MM.1S (cell line): ENCODE measurements at places on chromosomes 1 and 21.

- H3K27ac ChIP-seq = no peak overlapping the region
- no peak for DNase-seq
- H3K36me3 ChIP-seq = no peaks in the 10 kb centered on the region
- no peak overlapping the region for H3K4me3 ChIP-seq
- no peaks in the 10 kb centered on the region for H3K27me3 ChIP-seq
These were observed 81.6 kb upstream of the IVNS1ABP start for GRCh38 chr1:185398599-185398998.

GRCh38 chr1:220375715-220376114, 103.5 kb upstream of the RAB3GAP2 start:
- H3K36me3 ChIP-seq = no peaks in the 10 kb centered on the region
- DNase-seq = no peak
- H3K27me3 ChIP-seq = no peaks in the 10 kb centered on the region
- no peak overlapping the region for H3K4me3 ChIP-seq

GRCh38 chr1:196667131-196667530, 15.3 kb downstream of the CFH start:
- H3K27me3 ChIP-seq = no peaks in the 10 kb centered on the region
- DNase-seq = no peak
- H3K27ac ChIP-seq = no peak overlapping the region
- no peaks in the 10 kb centered on the region for H3K4me1 ChIP-seq

DNA sequence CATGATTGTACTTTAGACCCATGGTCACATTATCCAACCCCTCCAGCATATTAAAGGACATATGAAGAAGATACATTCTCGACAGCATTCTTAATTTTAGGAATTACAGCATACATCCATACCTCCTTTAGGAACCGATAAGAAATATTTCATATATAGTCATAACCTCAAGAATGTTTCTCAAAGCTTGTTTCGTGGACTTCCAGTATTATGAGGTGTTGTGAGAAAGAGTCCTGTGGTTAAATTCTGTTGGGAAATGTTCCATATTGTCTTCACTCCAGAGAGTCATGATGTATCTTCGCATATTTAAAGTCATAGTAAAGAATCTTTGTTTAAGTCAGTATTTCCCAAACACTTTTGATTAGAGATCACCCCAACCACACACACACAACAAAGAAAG, 321.0 kb upstream of the SNX7 start:
- H3K27me3 ChIP-seq = no peaks in the 10 kb centered on the region
- H3K36me3 ChIP-seq = no peaks in the 10 kb centered on the region
- DNase-seq = no peak
- no peak overlapping the region for H3K27ac ChIP-seq

- no peaks in the 10 kb centered on the region for H3K36me3 ChIP-seq
- H3K4me1 ChIP-seq = no peaks in the 10 kb centered on the region
- H3K27me3 ChIP-seq = no peaks in the 10 kb centered on the region
- no peak overlapping the region for H3K4me3 ChIP-seq
- DNase-seq = no peak
These were observed 79.2 kb downstream of the PRRX1 start for GRCh38 chr1:170743083-170743482.

DNA sequence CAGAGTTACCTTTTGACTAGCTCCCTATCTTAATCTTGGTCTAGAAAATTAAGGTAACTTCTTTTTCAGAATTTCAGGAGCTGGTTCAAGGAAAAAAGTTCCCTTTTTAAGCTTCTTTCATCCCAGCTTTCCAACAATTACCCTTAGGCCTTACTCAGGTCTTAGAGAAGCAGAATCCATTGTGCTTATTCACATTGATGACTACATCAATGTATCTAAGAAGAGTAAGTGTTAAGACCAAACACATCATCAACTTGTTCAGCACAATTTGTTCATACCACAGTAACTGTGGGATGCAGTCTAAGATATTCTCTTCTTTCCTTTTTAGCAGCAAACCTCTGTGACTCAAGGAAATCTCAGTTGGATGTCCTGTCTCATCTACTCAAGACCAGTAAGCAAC, 4.1 kb downstream of the MRPL9 start:
- no peaks in the 10 kb centered on the region for H3K27me3 ChIP-seq
- no peak for DNase-seq
- H3K36me3 ChIP-seq = no peaks in the 10 kb centered on the region; the same call in 1 of the 2 replicates
- no peak overlapping the region for H3K27ac ChIP-seq
- peaks cover 12% of the 10 kb centered on the region for H3K4me1 ChIP-seq

DNA sequence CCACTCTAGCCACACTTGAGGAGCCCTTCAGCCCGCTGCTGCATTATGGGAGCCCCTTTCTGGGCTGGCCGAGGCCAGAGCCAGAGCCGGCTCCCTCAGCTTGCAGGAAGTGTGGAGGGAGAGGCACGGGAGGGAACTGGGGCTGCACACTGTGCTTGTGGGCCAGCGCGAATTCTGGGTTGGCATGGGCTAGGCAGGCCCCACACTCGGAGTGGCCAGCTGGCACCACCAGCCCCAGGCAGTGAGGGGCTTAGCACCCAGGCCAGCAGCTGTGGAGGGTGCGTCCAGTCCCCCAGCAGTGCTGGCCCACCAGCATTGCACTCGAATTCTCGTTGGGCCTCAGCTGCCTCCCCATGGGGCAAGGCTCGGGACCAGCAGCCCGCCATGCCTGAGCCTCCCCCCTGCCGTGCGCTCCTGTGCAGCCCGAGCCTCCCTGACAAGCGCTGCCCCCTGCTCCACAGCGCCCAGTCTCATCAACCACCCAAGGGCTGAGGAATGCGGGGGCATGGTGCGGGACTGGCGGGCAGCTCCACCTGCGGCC, 785.9 kb upstream of the TPTE start:
- H3K27ac ChIP-seq = no peak overlapping the region
- no peak overlapping the region for H3K4me3 ChIP-seq
- DNase-seq = no peak
- no peaks in the 10 kb centered on the region for H3K27me3 ChIP-seq
- no peaks in the 10 kb centered on the region for H3K36me3 ChIP-seq

DNA sequence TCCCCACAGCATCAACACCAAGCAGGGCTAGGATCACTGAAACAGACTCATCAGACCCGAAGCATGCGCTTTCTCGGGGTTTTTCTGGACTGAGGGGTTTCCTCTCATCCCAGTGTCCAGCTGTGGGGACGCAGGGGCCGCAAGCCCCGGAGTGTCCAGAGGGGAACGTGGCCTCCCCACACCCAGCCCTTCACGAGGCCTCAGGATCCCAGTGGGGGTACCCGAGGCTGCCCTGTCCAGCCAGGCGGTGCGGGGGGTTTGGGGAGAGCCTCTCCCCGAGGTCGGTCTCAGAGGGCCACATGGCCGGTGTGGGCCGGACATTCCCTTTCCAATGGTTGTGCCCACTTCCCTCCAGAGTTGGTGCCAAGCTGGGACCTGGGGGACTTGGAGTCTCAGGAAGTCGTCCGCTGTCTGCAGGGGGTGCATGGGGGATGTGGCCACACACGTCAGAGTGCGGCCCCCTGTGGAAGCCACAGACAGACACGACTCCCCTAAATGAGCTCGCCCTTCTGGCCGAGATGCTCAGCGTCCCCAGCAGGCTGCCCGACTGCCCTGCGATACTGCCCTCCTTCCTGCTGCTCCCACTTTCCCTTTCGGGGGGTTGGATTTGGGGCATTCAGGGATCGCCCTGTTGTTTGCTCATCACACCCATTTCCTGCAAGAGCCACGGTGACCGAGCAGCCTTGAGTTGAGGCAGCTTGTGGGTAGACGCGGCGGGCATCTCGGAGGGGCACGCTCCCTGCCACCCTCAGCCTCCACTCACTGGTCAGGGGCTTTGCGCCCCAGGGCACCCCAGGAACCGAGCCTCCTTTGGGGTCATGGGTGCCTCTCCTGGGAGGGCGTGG, 4.1 kb downstream of the COL6A1 start:
- no peak for DNase-seq
- peaks cover 71% of the 10 kb centered on the region for H3K27me3 ChIP-seq
- H3K4me1 ChIP-seq = no peaks in the 10 kb centered on the region
- no peaks in the 10 kb centered on the region for H3K36me3 ChIP-seq
- H3K27ac ChIP-seq = no peak overlapping the region
- no peak overlapping the region for H3K4me3 ChIP-seq

DNA sequence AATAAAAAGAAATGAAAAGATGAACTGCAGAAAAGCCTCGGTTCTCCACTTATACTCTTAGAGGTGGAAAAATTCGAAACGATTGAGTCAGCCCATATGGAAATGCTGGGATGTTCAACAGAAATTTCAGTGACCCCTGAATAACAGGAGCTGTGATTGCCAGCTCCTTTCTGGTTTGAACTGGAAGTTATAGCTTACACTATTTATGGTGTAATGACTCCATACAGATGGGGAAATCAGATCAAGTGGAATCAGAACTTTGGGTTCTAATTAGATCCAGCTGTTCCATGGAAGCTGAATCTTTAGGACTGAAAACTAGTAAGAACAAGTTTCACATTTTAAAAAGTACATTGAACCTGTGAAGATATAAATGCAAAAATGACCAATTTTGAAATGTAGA, 569.3 kb upstream of the ZRANB2 start:
- no peak for DNase-seq
- H3K4me1 ChIP-seq = peaks cover 44% of the 10 kb centered on the region
- H3K27ac ChIP-seq = no peak overlapping the region
- H3K4me3 ChIP-seq = no peak overlapping the region
- no peaks in the 10 kb centered on the region for H3K36me3 ChIP-seq
- no peaks in the 10 kb centered on the region for H3K27me3 ChIP-seq

DNA sequence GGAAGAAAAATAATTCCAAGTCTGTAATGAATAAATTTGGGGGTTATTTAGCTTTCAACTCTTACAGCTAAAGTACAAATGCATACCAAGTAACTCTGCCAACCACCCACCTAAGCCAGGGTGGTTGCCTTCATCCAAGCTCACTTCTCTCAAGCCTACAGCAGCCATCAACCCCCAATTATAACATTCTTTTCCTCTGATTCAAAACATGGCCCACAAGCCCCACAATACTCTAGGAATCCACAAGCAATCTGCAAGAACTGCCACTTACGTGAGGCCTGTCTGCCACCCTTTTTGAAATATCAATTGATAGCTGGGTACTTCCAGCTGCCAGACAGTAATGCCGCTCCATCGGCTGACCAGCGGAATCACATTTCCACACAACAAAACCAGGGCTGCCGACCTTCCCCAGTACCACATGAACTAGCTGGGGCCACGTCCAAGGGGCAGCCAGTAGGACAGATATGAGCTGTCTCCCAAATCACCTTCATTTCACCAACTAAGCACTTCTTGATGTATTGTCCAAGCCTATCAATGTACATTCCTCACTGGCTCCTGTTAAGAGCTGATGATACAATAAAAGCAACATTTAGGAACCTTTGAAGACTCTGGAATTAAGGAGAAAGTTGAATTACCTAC, 3.2 kb downstream of the LBR start:
- H3K4me1 ChIP-seq = peaks cover 27% of the 10 kb centered on the region
- H3K27ac ChIP-seq = no peak overlapping the region
- peaks cover 10% of the 10 kb centered on the region; the same call in 1 of the 2 replicates for H3K36me3 ChIP-seq
- no peaks in the 10 kb centered on the region for H3K27me3 ChIP-seq
- DNase-seq = no peak
- no peak overlapping the region for H3K4me3 ChIP-seq

GRCh38 chr1:41023279-41023990, 1.9 kb upstream of the SLFNL1 start:
- no peaks in the 10 kb centered on the region for H3K36me3 ChIP-seq
- no peak overlapping the region for H3K4me3 ChIP-seq
- no peak overlapping the region for H3K27ac ChIP-seq
- no peak for DNase-seq

DNA sequence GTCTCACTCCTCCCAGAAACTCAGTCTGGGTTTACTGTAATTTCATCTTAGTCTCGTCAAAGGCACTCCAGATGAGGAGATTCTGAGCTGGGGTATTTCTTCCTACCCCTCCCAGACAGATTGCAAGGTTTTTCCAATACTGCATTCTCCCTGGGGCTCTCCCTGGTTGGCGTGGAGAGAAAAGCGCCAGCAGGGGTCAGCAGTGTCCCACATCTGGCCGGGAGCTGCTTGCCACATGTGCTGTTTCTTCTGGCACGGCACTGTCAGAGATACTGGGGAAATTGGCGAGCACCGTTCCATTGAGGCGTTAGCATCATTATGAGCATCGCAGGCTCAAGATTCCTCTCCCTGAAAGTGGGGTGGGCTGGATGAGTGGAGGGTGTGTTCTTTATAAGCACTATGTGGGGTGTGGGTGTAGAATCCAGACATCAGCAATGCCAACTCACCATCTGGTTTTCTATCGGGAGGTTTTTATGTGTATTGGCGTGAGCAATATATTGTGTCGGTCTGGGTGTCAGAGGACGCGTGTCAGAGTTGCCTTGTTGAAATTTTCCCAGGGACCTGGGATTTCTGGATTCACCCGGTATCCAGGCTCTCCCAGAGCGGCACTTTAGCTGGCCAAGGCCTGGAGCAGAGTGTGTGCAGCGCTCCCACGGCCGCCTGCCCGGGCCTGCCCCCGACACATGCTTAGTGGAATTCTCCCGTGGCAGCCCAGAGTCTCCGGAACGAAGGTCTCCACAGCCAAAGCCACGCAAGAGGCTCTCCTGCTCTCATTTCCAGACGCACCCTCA, 8.0 kb upstream of the NAV1 start:
- H3K36me3 ChIP-seq = no peaks in the 10 kb centered on the region
- no peak overlapping the region for H3K27ac ChIP-seq
- DNase-seq = peak; percentile 56
- H3K4me1 ChIP-seq = no peaks in the 10 kb centered on the region
- no peaks in the 10 kb centered on the region for H3K27me3 ChIP-seq

DNA sequence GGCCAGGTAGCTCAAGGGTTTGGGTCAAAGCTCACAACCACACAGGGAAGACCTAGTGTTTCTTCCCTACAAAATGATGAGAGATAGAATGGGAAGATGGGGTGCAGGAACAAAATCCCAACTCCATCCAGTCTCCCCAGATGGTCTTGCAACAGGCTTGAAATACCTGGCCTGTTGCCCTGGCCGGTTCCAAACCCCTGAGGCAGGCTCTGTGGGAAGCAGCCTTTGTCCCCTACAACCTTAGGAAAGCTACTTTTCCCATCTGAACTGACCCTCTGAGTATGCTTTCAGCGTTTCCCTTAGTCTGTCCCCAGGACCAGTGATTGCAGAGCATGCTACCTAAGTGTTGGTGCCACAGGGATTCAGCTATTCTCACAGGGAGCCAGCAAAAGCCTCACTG, 104.0 kb downstream of the GDAP2 start:
- H3K4me1 ChIP-seq = no peaks in the 10 kb centered on the region
- H3K27ac ChIP-seq = no peak overlapping the region
- no peak overlapping the region for H3K4me3 ChIP-seq
- H3K27me3 ChIP-seq = no peaks in the 10 kb centered on the region

DNA sequence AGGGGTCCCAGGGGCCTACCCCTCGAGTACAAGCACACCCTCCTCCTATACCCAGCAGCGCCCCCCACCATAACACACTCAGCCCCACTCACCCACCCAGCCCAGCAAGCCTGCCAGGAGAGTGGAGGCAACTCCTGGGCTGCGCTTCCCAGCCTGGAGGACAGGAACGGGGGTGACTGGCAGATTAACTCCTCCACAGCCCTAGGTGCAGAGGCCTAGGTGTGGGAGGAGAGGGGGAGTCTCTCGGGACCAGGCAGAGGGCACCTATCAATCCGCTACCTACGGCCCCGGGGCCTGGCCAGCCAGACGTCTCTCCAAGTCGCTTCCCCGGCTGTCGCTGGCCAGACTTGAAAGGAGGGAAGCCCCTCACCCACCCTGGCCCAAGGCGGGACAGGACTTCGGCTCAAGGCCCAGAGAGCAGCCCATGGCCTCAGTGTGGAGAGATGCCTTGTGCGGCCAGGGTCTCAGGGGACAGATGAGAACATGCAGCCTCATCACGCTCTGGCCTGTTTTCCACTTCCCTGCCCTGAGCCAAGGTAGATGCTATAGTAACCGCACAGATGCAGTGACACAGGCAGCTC, 24.9 kb downstream of the MATN1 start:
- peaks cover 93% of the 10 kb centered on the region for H3K27me3 ChIP-seq
- no peaks in the 10 kb centered on the region for H3K4me1 ChIP-seq
- DNase-seq = no peak
- H3K4me3 ChIP-seq = no peak overlapping the region
